ENCODE measurements at places on chromosomes 12 and 14.

GRCh38 chr12:68568922-68569569 is 41.7 kb upstream of the RAP1B start:
- DNase-seq = no peak

DNA sequence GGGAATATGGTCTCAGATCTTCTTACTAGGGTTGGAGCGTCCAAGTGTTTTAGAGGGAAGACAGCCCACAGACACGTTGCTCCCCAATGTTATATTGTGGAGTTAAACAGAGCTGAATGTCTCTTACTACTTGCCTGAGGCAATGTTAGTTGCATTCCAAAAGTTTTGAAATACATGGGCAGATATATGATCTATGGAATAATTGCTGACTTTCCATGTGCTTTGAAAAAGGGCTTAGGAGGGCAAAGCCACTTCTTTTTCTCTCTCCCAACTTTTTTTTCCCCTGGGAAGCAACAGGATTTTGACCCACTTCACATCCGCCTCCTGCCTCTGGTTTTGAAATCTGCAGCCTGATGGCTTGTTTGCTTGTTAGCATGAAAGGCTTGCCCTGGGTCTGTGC is 33.7 kb upstream of the PAX9 start:
- DNase-seq = no peak

- DNase-seq = no peak
These were observed 216.0 kb upstream of the DAAM1 start for GRCh38 chr14:58972233-58973017.

DNA sequence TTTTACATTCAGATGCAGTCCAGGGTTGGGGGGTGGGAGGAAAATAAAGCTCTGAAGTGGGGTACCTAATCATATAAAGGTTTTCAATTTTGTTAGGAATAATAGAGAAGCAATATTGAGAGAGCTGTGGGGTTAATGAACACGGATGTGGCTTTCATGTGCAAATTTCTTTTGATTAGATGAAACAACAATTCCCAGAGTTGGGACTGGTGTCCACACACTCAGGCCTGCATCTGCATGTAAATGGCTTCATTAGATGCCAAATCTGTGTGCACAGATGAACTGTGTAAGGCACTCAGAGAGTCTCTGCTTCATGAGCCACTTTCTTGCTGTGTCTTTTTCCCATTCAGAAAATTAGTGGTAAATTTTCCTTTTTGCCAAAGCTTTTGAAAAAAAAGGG is 377.1 kb upstream of the NOVA1 start:
- DNase-seq = no peak

GRCh38 chr12:25434515-25434914 is 118.6 kb downstream of the LMNTD1 start:
- DNase-seq = no peak

- DNase-seq = no peak
These were observed 496.0 kb downstream of the SLC6A15 start for GRCh38 chr12:84416626-84417025.

DNA sequence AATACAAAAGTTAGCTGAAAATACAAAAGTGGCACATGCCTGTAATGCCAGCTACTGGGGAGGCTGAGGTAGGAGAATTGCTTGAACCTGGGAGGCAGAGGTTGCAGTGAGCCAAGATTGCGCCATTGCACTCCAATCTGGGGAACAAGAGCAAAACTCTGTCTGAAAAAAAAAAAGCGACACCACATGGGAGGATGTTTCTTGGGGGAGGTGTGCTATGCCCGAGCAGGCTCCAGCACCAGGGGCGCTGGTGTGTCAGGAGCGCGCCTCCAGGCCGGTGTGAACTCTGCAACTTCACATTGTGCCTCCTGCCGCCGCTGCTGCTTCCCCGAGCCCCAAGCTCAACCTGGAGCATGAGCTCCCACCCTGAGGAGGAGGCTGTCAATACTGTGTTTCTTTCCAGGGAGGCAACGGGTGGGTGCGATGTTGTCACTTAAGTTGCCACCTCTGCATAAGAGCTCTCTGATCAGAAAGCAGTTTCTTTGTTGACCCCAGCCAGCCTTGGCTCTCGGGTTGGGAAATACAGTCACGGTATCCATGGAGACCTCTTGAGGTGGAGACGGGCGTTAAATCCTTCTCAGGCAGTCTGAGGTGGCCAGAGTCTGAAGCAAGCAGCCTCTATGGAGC is 18.9 kb downstream of the DEGS2 start:
- no peak for DNase-seq

- DNase-seq = no peak
These were observed 288.4 kb downstream of the FBXL14 start for GRCh38 chr12:1305791-1306500.

GRCh38 chr12:50690925-50691324 is 73.0 kb upstream of the ATF1 start:
- no peak for DNase-seq

DNA sequence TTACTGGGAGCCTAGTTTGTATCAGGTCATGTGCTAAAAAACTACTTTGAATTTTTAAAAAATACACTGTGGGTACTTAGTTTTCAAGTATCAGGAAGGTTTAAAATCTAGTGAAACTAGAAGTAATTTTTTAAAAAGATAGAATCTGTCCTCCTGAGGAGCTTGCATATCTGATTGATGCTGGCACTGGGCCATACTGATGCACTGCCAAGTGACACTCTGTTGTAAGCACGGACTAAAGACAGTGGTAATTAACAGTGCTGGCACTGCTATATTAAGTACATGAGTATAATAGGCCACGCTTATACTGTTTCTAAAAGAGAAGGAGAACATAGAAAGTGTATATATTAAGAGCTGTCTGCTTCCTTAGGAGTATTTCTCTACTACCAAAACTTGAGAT is 10.0 kb upstream of the TBC1D30 start:
- no peak for DNase-seq

GRCh38 chr14:25001601-25002000 is 48.3 kb downstream of the STXBP6 start:
- no peak for DNase-seq

GRCh38 chr12:54022960-54023884 is 5.0 kb upstream of the HOXC6 start:
- no peak for DNase-seq

DNA sequence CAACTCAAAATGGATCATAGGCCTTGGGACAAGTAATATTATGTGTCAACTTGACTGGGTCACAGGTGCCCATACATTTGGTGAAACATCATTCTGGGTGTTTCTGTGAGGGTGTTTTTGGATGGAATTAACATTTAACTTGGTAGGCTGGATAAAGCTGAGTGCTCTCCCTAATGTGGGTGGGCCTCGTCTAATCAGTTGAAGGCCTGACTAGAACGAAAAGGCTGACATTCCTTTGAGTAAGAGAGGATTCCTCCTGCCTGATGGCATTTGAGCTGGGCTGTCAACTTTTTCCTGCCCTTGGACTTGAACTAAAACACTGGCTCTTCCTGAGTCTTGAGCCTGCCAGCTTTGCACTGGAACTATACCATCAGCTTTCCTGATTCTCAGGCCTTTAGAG is 93.4 kb upstream of the ESRRB start:
- no peak for DNase-seq

DNA sequence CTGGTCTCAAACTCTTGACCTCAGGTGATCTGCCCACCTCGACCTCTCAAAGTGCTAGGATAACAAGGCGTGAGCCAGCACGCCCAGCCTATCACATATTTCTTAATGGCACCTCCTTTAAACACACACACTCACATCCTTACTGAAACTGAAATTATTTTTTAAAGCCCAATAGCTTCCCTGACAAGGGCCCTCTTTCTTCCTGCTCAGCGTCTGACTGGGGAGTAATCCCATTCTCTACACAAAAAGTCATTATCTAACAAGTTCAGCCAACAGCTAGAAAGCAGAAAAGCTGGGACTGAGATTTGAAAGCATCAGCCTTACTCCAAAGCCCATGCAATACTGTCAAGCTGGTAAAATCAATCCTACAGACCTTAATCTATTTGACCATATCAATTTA is 10.0 kb upstream of the AICDA start:
- DNase-seq = no peak

GRCh38 chr12:130761537-130762318 is 45.6 kb upstream of the RIMBP2 start:
- peak; percentile 50 for DNase-seq

DNA sequence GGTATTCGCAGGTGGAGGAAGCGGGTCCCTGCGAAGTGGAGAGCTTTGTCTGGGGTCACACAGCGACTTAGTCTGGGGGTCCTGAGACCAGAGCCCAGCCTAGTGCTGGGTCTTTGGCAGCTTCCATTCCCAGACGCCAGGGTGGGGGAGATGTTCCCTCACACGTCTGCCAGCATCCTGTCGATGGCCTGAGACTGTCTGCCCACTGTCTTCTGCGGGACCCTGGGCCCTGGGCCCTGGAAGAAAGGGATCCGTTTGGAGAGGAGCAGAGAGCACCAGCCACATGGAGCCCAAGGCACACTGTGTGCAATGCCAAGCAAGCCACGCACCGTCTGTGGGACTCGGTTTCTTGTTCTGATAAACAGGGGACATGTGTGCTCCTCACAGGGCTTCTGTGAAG is 197.2 kb downstream of the KIF26A start:
- no peak for DNase-seq

DNA sequence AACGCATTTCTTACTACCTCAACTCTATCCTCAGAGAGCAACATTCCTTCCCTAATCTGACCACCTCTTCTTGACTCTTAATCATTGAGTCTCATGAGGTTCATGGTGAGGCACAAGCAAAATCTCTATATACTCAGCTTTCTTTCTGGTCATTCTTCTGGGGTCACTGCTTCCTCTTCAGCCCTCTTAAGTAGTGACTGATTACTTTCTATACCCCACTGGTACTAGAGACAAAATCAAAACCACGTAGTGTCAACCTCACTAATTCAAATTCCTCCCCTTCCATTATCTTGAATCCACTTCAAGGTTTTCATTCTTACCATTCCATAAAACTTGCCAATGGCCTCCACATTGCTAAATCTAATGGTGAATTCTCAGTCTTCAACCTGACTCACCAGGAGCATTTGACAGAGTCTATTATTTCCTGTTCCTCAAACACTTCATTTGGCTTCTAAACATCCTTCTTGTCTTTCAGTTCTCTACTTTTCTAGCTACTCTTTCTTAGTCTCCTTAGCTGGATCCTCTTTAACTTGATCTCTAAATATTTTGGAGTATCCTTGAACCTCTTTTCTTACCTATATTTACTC is 6.8 kb downstream of the WDHD1 start:
- no peak for DNase-seq

DNA sequence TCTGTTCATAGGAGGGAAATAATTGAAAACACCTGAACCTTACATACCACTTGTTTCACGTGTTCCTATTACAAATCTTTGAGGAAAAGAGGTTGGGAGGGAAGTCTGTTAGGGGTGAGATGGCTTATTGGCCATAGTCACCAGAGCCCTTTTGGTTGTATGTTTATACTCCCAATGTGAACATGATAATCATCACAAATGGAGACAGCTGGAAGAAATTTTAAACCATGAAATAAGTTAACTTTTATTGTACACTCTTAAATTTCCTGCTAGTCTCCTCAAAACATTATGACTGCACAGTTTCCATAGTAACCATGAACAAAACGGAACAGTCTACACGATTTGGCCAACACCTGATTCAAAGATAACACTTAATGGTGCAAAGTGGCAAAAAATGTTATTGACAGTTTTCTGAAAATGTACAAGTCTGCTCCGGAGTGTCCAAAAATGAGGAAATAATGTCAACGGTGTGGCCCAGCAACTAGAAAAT is 56.9 kb downstream of the LMNTD1 start:
- no peak for DNase-seq

DNA sequence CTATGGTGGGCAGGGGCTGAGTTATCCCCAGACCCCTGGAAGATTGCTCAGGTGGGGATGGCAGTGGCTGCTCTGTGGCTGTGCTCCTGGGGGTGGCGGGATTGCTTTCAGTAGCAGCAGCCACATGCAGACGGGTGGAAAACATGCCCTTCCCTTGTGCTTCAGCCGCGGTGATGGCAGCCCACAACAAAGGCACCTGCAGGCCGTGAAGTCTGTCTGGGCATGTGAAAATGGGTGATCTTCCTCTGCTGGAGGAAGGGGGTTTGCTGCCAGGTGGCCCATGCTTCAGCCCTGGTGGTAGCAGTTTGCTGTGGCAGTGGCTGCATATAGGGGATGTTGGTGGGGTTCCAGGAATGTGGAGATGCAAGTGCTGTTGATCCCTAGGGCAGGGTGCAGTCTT is 326.2 kb upstream of the RGS6 start:
- no peak for DNase-seq

DNA sequence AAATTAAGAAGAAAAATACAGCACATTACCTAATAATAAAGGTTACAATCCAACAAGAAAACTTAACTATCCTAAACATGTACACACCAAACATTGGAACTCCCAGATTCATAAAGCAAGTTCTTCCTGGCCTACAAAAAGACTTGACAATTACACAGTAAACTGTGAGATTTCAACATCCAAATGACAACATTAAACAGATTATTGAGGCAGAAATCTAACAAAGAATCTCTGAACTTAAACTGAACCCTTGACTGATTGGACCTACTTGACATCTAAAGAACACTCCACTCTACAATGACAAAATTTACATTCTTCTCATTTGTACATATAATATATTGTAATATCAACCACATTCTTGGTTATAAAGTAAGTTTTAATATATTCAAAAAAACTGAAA is 1341.3 kb downstream of the LRFN5 start:
- no peak for DNase-seq

DNA sequence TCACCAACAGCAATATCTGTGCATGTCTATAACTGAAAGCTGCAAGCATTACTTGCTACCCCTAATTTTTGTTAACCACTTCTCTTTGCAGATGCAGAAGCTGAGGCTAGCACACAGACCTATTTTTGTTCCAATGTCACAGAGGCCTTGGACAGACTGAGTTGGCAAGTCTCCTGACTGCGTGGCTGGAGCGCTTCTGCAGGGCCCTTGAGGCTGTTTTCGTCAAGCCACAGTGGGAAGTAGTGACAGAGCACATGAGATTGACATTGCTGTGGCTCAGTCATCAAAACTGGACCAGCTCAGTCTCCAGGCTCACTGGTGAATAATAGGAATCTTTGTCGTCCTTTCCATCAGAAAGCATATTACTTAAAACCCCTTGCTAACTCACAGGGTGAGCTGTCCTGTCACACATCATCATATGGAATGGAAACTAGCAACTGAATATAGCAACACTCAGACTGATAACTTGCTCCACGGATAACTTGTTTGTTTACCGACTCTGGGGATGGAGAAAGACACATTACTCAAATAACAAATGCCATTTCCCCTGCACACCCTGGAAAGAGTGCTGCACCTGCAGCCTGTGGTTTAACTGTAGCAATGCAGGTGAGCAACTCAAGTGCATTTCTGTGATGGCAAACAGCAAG is 43.6 kb upstream of the DDX11 start:
- DNase-seq = no peak

DNA sequence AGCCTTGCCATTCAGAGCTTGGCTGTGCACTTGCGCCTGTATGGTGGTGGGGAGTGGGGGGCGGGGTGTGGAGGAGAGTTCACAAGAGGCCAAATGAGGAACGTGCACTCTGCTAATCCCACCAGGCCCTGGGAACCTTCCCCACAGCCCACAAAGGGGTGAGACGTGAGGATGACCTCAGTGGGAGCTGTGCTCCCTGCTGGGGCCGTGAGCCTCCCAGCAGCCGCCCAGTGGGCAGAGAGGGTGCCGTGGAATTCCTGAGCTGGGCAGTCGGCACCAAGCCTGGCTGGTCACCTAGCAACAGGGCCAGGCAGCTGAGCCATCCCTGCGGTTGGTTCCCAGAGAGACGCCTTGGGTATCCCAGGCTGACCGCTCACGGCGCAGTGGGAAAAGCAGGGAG is 53.7 kb downstream of the CCNK start:
- DNase-seq = no peak

Measured in activated CD4-positive, alpha-beta T cell treated with anti-CD3 and anti-CD28 coated beads, Interleukin-2, amount 50 U/mL, for 16 hours (primary cell).